ENCODE measurements at places on chromosomes 1 and 21. TPM values are rescaled to one million over a fixed set of nuclear protein-coding genes. Genes with fewer than 3 reads are reported as not detected.

DNA sequence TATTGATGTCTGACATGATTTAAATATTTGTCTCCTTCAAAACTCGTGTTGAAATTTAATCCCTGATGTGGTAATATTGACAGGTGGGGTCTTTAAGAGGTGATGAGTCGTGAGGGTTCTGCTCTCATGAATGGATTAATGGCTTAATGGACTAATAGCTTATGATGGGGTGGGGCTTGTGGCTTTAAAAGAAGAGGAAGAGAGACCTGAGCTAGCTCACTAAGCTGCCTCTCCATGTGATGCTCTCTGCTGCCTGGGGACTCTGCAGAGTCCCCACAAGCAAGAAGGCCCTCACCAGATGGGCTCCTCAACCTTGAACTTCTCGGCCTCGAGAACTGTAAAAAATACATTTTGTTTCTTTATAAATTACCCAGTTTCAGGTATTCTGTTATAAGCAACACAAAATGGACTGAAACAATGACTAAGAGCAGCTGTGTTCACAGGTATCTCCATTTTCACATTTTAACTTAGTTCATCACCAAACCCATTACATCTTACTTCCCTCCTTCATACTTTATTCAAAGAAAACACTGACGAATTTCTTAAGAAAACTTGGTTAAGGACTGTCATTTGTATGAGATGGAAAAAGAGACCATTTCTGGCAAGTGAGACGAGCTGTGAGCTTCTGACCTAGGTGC, 12.1 kb upstream of the AIM2 start:
- no peaks in the 10 kb centered on the region for H3K4me1 ChIP-seq
- no peak overlapping the region for H3K27ac ChIP-seq
- no peak overlapping the region for H3K4me3 ChIP-seq
- DNase-seq, result no peak
- no peaks in the 10 kb centered on the region for H3K27me3 ChIP-seq

DNA sequence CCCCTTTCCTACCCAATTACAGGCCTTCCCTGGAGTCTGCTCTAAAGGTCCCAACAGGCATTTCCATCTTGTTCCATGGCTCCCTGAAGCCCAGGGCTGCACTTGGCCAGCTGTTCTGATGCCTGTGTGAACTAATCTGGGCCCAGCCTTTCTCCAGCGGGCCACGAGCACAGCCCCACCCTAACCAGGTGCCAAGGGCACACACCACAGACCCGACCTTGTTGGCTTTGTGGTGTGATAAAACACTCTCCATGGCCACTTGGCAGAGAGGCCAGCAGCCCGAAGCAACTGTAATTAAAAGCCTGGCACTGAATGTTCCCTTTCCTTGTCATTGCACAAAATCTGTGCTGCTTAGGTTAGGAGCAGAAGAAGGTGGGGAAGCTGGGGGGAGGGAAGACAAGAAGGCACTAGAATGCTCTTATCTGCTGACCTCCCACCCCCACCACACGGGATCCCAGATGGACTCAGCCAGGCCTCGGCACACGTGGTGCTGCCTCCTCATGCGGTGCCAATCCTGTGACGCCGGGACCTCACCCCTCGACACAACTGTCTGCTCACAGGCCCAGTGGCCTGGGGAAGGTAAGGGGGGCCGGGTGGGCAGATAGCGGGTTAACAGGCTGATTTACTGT, 9.9 kb downstream of the HCRTR1 start:
- H3K4me3 ChIP-seq, result no peak overlapping the region
- DNase-seq, result peak; percentile 75
- H3K36me3 ChIP-seq, result peaks cover 42% of the 10 kb centered on the region
- H3K27ac ChIP-seq, result peak overlapping the region; percentile 97
- H3K27me3 ChIP-seq, result no peaks in the 10 kb centered on the region

DNA sequence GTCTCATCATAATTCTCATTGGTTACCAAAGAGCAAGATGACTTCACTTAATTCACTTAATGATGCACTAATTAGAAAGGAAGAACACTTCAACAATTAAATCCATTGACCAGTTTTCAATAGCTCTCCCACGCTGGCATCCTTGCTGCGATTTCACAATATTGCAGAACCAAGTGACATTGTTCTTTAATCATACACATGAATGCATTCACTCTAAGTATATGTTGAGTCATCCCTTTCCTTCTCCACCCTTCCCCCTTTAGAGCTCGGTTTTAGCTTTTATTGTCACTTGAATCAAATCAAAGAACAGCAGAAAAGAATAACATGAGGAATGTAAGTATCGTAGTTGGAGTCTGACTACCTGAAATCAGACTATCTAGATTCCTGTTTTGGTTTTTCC, 233.6 kb upstream of the FMN2 start:
- H3K4me1 ChIP-seq, result no peaks in the 10 kb centered on the region
- H3K4me3 ChIP-seq, result no peak overlapping the region

DNA sequence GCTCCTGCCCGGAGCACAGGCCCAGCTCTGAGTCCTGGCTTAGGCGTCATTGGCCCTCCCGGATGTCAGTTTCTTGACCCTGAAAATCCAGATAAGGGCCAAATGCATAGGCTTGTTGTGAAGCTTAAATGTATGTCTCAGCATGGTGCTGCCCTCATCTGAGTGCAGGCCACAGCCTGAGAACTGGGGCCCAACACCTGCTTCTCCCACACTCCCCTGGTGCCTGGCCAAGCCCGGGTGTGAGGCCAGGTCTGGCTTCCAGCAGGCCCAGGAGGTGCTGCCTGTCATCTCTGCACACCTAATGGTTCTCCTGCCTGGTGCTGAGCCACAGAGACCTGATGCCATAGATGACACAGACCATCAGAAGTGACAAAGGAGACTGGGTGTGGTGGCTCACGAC, 14.0 kb downstream of the MX2 start:
- H3K36me3 ChIP-seq, result peaks cover 38% of the 10 kb centered on the region
- no peak overlapping the region for H3K4me3 ChIP-seq
- H3K27me3 ChIP-seq, result no peaks in the 10 kb centered on the region

LCE1F gene
- total RNA-seq, result not detected

CFAP107 gene
- total RNA-seq, result not detected

AADACL3 gene
- total RNA-seq, result not detected

All from heart left ventricle (tissue), 16 donors.